ENCODE measurements at places on chromosomes 3 and 15.

DNA sequence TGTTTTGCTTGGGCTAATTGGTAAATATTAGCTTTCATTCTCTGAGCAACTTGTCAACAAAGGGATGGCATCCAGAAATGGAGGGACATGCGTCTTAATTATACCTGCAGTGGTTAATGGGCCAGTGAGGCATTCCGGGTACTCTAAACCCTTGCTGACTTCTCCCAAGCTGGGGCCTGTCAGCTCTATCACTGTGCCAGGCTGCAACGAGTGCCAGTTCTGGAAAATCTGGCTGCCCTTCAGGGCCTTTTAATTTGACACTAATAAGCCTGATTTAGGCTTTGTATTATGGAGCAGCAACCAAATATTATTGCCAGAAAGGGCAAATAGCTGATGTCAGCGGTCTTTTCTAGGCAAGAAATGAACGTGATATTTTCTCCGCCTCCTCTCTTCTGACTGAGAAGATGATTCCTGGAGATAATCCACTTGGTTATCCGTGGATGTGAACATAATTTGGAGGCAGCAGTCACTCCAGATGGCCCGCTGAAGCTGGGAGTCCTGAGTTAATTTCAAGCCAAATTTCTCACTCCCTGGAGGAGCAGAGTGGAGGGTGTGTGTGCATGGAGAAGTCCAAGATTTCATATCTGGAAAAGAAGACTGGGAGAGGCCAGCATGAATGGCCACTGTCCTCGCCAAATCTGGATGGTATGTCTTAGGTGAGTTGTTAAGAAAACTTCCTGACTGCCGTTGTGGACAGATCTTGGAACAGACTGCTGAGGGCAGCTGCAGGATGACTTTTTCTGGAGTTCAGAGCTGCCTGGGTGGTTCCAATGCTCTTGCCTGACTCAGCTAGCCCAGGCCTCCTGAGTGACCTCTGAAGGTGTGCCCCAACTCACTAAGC lies 44.4 kb upstream of the PSMD6 start:
- DNase-seq: peak; percentile 95

- DNase-seq: no peak
Measured at GRCh38 chr3:53646723-53647122, 152.3 kb downstream of the CACNA1D start.

DNA sequence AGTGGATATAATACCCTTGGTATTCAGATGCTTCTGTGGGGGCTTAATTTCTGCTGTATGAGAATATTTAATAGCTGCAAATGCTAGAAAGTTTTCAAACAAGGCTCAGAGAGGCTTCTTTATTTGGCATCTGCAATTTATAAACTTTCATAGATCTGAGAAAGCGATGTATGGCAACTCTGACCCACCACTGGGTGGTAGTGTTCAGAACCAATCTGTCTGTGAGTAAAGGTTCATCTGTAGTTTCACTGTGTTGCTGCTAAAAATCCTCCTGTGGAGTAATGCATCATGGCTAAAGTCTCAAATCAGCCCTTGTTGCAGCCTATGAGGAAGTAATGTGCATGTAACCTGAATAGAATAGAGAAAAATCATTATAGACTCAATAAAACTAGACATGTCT lies 47.4 kb downstream of the CLSTN2 start:
- peak; percentile 36 for DNase-seq

DNA sequence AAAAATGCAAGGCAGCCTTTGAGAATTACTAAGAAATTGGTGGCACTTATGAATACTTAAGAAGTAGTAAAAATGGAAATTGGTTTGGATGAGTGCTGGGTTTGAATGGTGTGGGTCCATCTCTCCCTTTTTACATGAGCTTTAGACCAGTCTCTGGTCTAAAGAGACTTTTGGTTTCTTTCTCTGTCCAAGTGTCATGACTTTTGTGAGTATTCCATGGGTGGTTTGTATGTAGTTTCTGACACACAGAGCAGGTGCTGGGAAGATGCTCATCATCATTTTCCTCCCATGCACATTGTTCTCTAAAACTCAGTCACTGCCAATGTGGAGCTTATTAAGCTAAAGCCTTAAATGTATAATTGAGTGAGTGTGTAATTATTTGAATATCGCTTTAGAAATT lies 63.5 kb downstream of the KAT2B start:
- no peak for DNase-seq

GRCh38 chr3:170475092-170475685 lies 56.5 kb downstream of the CLDN11 start:
- no peak for DNase-seq

GRCh38 chr15:68993276-68993675 lies 21.2 kb upstream of the NOX5 start:
- no peak for DNase-seq
